ENCODE measurements at places on chromosomes 3 and 15.
A peak's percentile ranks its signal among the peaks of the same experiment; 100 is the strongest.

- no peak for DNase-seq
These were observed 127.8 kb downstream of the RBMS3 start for GRCh38 chr3:29408676-29409075.

- no peak for DNase-seq
These were observed 159.9 kb upstream of the SLC2A2 start for GRCh38 chr3:171186383-171186782.

- no peak for DNase-seq
These were observed 6.8 kb downstream of the TSPAN3 start for GRCh38 chr15:77064063-77064462.

DNA sequence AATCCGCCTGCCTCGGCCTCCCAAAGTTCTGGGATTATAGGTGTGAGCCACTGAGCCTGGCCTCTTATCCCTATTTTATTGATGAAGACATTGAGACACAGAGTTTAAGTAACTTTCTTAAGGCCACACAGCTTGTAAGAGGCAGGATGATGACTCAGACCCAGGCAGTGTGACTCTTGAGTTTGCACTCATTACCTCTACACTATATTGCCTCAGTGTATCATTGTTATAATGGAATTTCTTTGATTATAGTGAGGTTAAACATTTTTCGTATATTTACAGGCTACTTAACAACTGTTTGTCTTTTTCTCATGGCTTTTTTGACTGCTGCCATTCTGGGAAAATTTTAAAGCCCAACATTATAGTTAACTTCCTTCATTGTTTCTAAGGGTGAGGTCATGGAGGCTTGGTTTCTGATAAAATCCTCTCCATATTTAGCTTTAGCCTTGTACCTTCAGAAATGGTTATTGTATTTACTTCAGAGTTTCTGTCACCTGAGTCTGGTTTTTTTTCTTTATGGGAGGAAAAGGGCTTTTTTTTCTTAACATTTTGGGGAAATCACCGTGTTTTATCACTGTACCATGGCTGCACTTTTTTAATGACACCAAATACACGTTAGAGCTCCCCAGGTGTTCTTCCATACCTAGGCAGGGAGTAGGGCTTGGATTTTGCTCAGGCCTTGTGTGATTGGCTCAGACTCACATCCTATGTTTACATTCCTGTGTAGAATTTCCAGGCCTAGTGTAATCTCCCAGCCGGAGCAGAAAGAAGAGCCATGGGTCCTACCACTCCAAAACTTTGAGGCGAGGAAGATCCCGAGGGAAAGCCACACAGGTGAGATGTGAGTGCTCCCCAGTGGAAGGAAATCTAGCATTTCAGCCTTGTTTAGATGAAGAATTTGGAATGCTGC, 6.3 kb downstream of the ZNF774 start:
- DNase-seq: no peak

- DNase-seq: peak; percentile 66
These were observed 45.2 kb downstream of the TYRO3 start for GRCh38 chr15:41603941-41604911.
